Osteoblast (primary cell): ENCODE measurements at places on chromosomes 1 and 21. TPM values are rescaled to one million over a fixed set of nuclear protein-coding genes. Genes with fewer than 3 reads are reported as not detected.

The TEDDM1 gene
- total RNA-seq: not detected in 2 replicates

The PLXNA2 gene
- 2.7 and 3.3 TPM in 2 replicates for total RNA-seq

The ZNF683 gene
- not detected in 2 replicates for total RNA-seq

The SGIP1 gene
- total RNA-seq: 17.4 and 31.5 TPM in 2 replicates

The SPRR2D gene
- total RNA-seq: not detected in 2 replicates

The LCE6A gene
- not detected in 2 replicates for total RNA-seq

The METTL25B gene
- total RNA-seq: 8.3 and 12.7 TPM in 2 replicates

The KLHDC7A gene
- total RNA-seq: not detected in 2 replicates

The NHLH1 gene
- total RNA-seq: under 0.01 TPM in 1 of 2 replicates, not detected in the other

The NOS1AP gene
- under 0.01 TPM in 1 of 2 replicates, not detected in the other for total RNA-seq

The SLC22A15 gene
- total RNA-seq: 14.5 and 16.2 TPM in 2 replicates

The VTCN1 gene
- total RNA-seq: not detected in 2 replicates

The SH3D21 gene
- 1.8 and 2.2 TPM in 2 replicates for total RNA-seq

The RXRG gene
- not detected in 2 replicates for total RNA-seq

The PDPN gene
- 4.7 and 11.9 TPM in 2 replicates for total RNA-seq

The FAM177B gene
- total RNA-seq: not detected in 2 replicates

The C1orf226 gene
- total RNA-seq: under 0.01 and 0.29 TPM in 2 replicates

The CD48 gene
- total RNA-seq: under 0.01 TPM in 1 of 2 replicates, not detected in the other

The FOXD2 gene
- total RNA-seq: 0.59 and 0.72 TPM in 2 replicates

The KIAA0040 gene
- 0.59 and 1.1 TPM in 2 replicates for total RNA-seq

The ANKRD13C gene
- total RNA-seq: 36.2 and 39.1 TPM in 2 replicates

The CELA3A gene
- not detected in 2 replicates for total RNA-seq

The EPHB2 gene
- 8.7 and 14.7 TPM in 2 replicates for total RNA-seq

The FALEC gene
- 0.36 TPM in 1 of 2 replicates, not detected in the other for total RNA-seq

The S100A16 gene
- 160 and 190 TPM in 2 replicates for total RNA-seq

The APOBEC4 gene
- total RNA-seq: under 0.01 TPM in 1 of 2 replicates, not detected in the other

The SELE gene
- total RNA-seq: not detected in 2 replicates

The PDC gene
- not detected in 2 replicates for total RNA-seq

The SHE gene
- total RNA-seq: not detected in 2 replicates

The URB2 gene
- 7.7 and 9.0 TPM in 2 replicates for total RNA-seq

The IFI16 gene
- total RNA-seq: 129 and 171 TPM in 2 replicates
